ENCODE measurements at places on chromosomes 3 and 15. TPM values are rescaled to one million over a fixed set of nuclear protein-coding genes. Genes with fewer than 3 reads are reported as not detected.

Gene ADAMTS17
- 1.9 TPM for total RNA-seq

Gene MYRIP
- 3.4 TPM for total RNA-seq

Gene ADPRH
- total RNA-seq: 4.1 TPM

Gene TAMM41
- 17.5 TPM for total RNA-seq

Gene CCDC50
- 22.0 TPM for total RNA-seq

Gene ATP13A3
- total RNA-seq: 92.2 TPM
